GM23338 (cell line): ENCODE measurements at places on chromosomes 4 and X. TPM values are rescaled to one million over a fixed set of nuclear protein-coding genes. Genes with fewer than 3 reads are reported as not detected.

The MAGEB16 gene
- 0.42 TPM in 1 of 2 replicates, not detected in the other for total RNA-seq

The GNRHR gene
- not detected in 2 replicates for total RNA-seq

The TAF7L gene
- total RNA-seq, result 0.58 TPM in 1 of 2 replicates, not detected in the other

The ASB12 gene
- total RNA-seq, result 0.39 and 1.2 TPM in 2 replicates

The FNIP2 gene
- 17.2 and 32.4 TPM in 2 replicates for total RNA-seq

The SPANXA2 gene
- total RNA-seq, result 0.45 TPM in 1 of 2 replicates, not detected in the other

The COX7B2 gene
- total RNA-seq, result not detected in 2 replicates

DNA sequence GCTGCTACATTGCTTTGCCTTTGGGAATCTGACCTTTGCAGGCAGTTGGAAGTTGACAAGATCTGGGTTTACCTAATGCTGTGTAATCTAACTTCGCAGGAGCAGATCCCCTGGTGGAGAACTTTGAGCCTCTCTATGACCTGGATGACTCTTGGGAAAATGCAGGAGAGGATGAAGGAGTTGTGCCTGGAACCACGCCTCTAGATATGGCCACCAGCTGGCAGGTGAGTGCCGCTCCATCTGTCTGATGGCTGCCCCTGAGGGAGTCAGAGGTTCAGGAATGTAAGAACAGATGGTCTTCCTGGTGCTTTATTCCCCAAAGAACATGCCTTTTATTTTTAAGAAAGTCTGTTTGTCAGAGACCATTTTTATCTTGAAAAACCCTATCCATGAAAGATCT lies 109.3 kb downstream of the NFKB1 start:
- H3K27ac ChIP-seq, result no peak overlapping the region
- H3K27me3 ChIP-seq, result no peaks in the 10 kb centered on the region
- no peaks in the 10 kb centered on the region for H3K36me3 ChIP-seq
- peak; percentile 15 for DNase-seq
- no peak overlapping the region for H3K4me3 ChIP-seq

- H3K36me3 ChIP-seq, result peaks cover 15% of the 10 kb centered on the region
- no peak overlapping the region for H3K4me3 ChIP-seq
- no peaks in the 10 kb centered on the region for H3K27me3 ChIP-seq
- DNase-seq, result peak; percentile 47
- H3K27ac ChIP-seq, result 0 out of 2 replicates have a peak overlapping the region, but pooled peaks have one; percentile 23
Observed at GRCh38 chrX:119784747-119785446, 6.5 kb downstream of the RPL39 start.
